ENCODE measurements at places on chromosomes 3 and 15.

- DNase-seq = no peak
Measured at GRCh38 chr3:177150218-177150916, 46.9 kb downstream of the TBL1XR1 start.

DNA sequence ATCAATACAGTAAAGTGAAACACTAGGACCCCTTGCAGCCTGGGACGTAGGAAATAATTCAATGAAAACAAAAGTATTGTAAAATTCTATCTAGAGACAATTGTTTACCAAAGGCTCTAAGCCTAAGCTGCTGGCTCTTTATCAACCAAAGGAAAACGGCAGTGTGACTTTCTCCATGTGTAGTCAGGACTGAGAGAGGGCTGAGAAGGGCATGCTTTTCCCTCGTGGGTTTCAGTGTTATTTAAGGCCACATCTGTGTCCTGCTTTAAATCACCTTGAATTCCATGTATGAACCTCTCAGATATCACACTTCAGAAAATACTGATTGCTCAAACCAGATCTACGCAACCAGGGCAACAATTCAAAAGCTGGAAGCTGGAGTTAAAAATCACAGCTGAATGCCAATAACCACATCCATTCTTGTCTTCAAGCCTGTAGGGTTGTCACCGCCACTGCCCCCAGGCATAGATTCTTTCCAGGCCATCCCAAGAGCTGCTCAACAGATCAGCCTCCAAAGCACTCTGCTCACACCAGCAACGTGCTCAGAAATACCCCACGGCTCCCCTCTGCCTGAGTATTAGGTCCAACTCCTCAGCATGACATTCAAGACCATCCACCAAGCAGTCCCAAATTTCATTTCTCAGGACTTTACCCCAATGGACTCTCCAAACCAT, 124.0 kb downstream of the SRGAP3 start:
- DNase-seq = no peak

GRCh38 chr15:92332125-92332899, 61.4 kb upstream of the ST8SIA2 start:
- no peak for DNase-seq

GRCh38 chr3:98580401-98581386, 12.7 kb downstream of the CPOX start:
- no peak for DNase-seq

DNA sequence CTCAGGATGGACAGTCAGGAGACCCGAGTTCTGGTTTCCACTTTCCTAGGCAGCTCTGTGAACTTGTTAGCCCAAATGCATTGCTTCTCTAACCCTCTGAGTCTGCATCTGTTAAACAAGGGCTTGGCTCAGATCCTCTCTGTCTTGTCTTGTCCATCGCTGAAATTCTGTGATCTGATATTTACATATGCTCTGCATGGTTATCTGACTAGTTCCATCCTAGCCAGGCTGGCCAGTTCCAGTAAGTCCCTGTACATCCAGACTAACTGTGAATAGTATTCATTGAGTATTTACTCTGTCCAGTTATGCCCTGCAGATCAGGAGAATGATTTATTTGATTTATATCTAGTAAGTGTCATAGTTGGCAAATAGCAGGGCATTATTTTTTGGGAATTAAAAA, 27.0 kb upstream of the SV2B start:
- no peak for DNase-seq

GRCh38 chr3:104126463-104126862, 1240.2 kb upstream of the ALCAM start:
- no peak for DNase-seq

DNA sequence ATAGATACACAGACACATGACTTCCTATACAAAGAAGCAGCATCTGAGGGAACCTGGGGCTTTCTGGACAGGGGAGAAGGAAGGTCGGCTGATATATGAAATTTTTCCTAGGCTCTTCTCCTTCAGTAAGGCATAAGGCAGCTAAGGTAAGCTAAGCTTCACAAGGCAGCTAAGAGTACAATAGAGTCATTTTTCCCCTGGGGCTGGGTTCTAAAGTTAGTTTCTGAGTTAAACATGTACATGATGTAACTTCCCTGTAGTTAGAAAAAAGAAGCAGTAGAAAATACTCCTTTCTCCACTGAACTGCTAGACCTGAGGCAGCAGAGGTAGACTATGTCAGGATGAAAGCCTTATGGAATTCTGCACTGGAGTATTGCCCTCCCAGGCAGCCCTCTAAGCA, 109.6 kb downstream of the PLD1 start:
- DNase-seq = no peak

DNA sequence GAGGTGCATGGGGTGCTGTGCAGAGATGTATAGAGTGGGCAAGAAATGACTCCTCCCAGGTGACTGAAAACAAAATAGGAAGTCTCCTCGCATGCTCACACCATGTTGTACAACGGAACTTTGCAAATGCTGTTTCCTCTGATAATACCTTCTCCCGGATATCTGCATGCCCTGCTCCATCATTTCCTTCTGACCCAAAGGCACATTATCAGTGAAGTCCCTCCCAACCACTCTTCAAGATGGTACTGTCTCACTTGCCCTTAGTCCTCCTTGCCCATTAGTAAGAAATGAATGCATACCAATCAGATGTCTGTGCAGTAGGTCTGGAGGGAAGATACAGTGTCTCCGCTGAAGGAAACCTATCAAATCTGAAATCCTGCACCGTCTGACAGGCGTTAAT, 12.0 kb downstream of the TMED3 start:
- no peak for DNase-seq

DNA sequence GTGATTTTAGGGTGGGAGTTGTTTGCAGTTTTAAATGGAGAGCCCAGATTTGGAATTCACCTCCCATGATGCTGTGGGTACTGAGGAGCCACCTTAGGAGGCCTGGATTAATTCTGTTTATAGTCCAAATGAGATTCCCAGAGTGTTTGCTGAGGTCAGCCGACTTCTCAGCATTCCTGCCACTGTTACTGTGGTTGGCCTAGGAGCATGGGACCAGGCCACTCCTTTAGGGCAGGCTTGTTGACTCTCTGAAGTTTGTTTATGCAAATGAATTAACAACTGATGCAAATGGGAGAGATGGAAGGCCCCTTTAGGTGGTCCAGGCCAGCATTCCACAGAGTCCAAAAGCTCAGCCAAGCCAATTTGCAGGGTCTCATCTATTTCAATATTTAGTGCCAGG, 46.1 kb downstream of the CACNA2D3 start:
- DNase-seq = no peak

GRCh38 chr3:36124118-36124796, 256.0 kb upstream of the STAC start:
- no peak for DNase-seq

DNA sequence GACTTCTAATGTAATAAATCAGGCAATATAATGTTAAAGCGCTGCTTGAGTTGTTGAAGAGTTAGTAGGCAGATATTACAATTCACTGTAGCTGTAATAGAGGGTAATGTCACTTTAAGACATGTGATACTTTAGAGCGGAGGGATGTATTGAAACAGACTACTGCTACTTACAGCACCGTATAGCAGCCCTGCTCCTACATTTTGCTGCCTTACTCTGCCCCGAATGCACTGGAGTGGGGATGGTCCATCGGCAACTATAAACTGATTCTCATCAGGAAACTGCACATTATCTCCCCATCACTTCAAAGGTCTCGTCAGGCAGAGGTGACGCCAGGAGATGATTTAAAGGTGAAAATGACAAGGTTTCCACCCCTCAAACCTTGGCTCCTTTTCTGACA, 349.7 kb upstream of the SUCLG2 start:
- DNase-seq = no peak

- DNase-seq = no peak
Measured at GRCh38 chr3:10977892-10978510, 14.5 kb upstream of the SLC6A1 start.

DNA sequence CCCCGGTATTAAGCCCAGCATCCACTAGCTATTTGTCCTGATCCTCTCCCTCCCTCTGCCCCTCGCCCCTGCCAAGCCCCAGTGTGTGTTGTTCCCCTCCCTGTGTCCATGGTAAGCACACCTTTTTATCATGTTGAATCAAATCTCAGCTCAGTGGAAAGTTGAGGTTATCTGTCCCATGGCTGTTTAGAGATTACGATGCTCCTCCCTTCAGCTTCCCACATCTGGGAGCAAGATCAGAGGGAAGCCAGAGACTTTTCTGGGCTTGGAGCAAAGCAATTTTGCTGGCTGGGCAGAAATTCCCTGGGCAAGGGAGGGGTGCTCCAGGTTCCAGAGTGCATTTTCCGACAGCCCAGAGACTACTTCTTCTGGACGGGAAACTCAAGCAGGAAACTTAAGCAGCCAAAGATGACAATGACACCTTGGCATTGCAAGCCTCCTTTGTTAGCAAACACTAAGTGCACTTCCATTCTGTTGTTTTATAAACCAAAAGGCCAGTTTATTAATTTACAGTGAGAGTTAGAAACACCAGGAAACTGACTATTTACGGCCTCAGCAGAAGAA, 104.5 kb downstream of the MESD start:
- DNase-seq = no peak

DNA sequence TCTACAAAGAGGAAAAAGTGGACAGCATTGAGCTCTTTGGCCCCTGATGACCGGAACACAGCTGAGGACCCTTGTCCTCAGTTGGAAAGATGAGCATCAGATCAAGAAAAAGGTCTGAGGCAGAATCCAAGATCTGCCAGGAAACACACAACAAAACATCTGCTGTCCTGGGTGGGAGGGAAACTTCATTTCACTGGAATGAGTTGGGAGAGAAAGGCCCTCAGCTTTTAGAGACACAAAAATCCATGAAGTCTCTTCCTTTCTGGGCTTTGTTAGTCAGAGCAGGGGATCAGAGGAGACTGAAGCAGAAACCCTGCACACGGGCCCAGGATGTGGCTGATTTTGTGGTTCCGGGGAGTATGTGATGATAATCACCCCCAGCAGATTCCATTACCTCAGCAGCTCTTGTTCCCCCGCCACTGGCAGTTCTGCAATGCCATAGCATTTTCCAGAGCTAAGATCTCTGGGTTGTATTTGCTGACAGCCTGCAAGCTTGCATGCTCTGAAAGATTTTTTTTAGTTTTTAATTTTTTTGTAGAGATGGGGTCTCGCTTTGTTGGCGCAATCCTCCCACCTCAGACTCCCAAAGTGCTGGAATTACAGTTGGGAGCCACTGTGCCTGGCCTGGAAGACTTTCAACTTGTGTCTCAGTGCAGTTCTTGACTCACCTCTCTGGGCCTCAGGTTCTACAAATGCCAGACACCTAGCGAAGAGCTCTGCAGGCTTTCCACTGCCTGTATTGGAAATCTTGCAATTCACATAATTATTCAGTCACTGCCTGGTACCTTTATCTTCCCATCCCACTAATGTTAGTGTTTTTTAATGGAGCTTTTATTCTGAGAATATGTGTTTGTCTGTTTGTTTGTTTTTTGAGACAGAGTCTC, 5.8 kb upstream of the TATDN2 start:
- DNase-seq = peak; percentile 66

DNA sequence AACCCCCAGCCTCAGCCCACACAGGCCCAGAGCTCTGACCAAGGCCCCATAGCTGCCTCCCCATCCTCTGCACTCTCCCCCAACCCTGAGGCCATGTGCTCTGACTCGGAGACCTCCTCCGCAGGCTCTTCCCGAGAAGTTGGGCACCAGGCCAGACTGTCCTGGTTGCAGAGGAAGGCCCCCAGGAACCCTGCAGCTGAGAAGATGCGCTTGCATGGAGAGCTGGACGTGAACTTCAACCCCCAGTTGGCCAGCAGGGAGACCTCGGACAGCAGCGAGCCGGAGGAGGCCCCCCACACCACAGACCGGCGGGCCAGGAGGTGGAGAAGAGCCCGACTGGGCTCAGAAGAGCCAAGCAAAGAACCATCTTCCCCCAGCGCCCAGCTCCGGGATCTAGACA, 119.5 kb upstream of the EIF1B start:
- DNase-seq = no peak

DNA sequence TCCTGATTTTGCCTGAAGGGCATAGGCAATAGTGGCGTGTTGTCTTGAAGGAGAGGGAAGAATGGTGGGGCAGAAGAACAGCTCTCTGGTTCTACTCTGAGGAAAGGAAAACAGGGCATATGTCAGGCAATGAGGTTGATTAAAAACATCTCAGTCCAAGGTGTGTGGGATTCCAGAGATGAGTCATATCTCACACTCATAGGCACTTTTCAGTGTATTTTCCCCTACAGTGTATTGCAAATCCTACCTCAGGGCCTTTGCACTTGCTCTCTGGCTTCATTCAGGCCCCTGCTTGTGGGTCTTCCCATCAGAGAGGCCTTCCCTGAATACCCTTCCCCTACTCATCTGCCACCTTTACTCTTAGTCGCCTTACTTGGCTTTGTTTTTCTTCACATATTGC, 107.8 kb downstream of the SLCO3A1 start:
- no peak for DNase-seq

GRCh38 chr3:113312416-113312815, 101.1 kb downstream of the BOC start:
- DNase-seq = no peak

DNA sequence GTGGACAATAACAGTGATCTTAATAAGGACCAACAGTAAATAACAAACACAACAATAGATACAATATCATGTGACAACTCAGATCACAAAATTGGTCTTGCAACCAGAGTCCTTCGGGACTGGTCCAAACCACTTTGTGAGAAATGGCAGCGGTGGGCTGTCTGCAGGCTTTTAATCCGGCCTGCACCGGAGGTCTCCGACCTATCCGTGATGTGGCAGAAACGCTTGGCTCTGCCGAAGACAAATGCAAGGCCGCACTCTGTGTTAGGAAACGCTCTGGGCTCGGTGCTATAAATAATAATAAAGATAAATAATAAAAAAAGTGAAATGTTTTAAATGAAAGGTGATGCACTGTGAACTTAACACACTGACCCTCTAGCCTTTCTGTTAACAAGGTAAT, 810.6 kb upstream of the NR2F2 start:
- no peak for DNase-seq

DNA sequence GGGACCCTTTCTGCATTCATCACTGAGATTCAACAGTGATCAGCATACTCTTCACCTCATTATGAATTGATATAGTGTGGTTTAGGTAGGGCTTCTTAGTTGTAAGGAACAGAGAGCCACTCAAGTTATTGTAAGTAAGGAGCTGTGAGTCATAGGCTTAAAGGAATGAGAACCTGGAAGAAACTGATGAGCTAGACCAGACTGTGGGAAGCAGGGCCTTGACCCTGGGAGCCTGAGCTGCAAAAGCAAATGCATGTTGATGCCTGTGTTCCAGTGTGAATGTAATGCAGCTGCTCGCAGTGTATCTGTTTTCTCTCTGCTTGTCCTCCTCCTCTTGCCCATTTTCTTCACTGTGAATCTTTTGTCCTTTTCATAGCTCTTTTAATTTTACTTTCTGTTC, 13.6 kb downstream of the ZKSCAN7 start:
- DNase-seq = no peak

DNA sequence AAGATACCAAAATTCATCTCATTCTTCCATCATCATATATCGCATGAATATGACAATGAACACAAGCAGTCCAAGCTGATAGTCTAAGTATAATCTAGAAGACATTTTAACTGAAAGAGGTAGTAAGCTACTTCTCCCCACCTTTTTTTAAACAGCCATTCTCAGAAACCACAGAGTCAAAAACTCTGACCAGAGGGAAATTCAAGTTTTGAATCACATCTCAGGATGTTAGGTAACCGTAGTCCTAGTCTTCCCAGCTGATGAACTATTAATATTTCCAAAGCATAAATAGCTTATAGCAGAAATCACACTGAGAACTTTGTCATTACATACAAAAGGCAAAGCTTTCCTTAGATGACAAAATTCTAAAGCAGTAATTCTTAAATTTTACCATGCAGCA, 25.8 kb downstream of the NPTN start:
- no peak for DNase-seq

- no peak for DNase-seq
Measured at GRCh38 chr3:45273681-45274515, 47.8 kb upstream of the TMEM158 start.

Data from CD4-positive, alpha-beta T cell (primary cell).